Cerebellar cortex (tissue), 1 donor: ENCODE measurements at places on chromosomes 6 and 20.

GRCh38 chr6:167781066-167781767, 45.5 kb upstream of the AFDN start:
- no peak for DNase-seq

DNA sequence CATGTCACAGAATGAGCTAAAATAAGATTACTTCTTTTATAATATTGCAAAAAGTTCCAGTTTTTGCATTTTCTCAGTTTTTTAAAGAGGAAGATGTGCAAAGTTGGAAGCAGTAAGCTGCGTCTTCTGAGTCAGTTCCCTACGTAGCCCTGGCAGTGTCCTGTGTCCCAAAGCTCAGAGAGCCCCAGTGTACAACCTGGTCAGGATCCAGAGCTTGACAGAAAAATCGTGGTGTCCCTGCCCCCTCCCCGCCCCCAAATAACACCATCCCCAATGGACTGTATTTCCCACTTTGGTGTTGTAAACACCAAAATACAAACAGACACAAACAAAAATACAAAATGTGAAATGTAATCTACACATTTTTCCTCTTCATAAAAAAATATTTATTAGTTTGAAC, 4.6 kb downstream of the SLC2A4RG start:
- DNase-seq, result no peak

DNA sequence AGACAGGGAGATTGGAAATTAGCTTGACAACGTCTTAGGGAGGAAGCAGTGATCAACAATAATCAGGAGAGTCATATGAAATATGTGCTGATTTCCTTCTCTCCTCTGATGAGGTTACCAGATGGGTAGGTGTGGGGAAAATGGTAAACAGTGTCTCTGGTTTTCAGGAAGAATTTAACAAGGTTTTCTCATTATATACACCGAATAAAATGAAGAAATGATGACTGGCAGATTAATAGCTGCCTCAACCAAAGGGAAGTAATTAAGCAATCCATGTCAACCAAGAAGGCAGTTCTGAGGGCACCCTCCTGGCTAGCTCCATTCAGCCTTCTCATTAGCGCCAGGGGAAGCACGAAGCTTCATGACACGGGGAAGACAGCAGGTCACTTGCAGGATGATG, 12.7 kb upstream of the RAMACL start:
- DNase-seq, result no peak

GRCh38 chr20:1897541-1897940, 2.3 kb downstream of the SIRPA start:
- peak; percentile 69 for DNase-seq
